NCI-H510A (cell line): ENCODE measurements at places on chromosomes 4 and X.

- no peak for DNase-seq
Observed at GRCh38 chr4:20624793-20625374, 75.4 kb upstream of the PACRGL start.

GRCh38 chr4:86957215-86957614 lies 22.4 kb downstream of the AFF1 start:
- no peak for DNase-seq

DNA sequence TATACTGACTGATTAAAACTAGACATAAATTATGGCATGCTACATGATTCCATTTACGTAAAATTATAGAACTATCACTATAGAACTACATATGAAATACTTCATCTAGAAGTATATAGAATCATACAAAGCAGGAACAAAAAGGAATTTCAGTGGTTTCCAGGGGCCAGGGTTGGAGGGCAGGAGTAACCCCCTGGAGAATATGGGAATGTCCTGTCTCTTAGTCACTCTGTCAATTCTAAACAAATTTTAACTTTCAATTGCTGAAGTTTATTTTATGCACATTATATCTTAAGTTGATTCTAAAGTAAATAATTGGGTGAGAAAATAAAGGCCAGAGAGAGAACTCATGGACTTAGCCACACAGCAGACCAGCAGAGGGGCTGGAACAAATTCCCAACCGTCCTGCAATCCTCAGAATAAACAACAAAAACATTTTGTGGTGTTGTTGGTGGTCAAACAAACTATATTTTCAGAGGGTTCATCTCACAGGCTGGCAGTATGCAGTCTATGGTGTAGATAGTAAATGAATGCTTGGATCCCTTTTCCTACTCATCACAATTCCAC lies 476.9 kb upstream of the SLIT2 start:
- no peak for DNase-seq

- DNase-seq, result no peak
Observed at GRCh38 chr4:15753786-15754185, 24.3 kb upstream of the CD38 start.

- no peak for DNase-seq
Observed at GRCh38 chrX:8504451-8504850, 39.8 kb downstream of the VCX3B start.

DNA sequence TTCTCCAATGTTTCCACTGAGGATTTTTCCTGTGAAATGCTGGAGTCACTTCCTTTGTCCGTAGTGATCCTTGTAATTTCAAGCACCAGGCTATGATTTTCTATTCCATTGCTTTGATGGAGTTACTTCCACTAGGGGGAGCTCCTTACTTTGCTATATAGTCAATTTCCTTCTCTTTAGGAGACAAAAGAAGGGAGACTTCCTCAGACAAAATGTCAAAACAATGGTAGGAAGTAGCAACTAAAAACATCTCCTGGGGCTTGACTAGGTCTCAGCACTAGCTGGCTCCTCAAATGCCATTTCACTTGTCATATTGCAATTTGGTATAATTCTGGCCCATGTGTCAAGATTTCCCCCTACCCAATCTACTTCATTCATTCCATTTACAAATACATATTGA lies 24.1 kb downstream of the ZCCHC12 start:
- DNase-seq, result peak; percentile 13

- DNase-seq, result no peak
Observed at GRCh38 chr4:21367567-21367966, 581.0 kb downstream of the KCNIP4 start.

GRCh38 chr4:101824500-101824899 lies 34.0 kb downstream of the BANK1 start:
- no peak for DNase-seq

GRCh38 chr4:12697970-12698369 lies 786.2 kb downstream of the RAB28 start:
- DNase-seq, result no peak

GRCh38 chr4:121072224-121073003 lies at the start of gene NDNF:
NDNF (minus strand) TSS chr4:121072535; CDS start chr4:121045837, 26,698 bp downstream.
- DNase-seq, result no peak

DNA sequence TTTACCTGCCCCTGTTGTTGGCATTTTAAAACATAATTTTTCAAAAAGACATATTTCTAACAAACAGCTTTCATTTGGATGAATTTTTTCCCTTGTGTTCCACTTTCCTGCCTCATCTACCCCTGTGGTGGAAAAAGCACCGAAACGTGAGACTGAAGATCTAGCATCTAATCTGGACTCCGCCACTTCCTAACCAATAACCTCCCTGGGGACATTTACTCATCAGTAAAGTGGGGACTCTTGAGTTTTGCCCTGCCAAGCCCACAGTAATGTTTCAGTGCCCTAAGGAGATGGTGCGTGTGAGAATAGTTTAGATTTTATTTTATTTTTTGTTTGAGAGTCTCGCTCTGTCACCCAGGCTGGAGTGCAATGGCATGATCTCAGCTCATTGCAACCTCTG lies 56.7 kb downstream of the ADGRG2 start:
- no peak for DNase-seq

DNA sequence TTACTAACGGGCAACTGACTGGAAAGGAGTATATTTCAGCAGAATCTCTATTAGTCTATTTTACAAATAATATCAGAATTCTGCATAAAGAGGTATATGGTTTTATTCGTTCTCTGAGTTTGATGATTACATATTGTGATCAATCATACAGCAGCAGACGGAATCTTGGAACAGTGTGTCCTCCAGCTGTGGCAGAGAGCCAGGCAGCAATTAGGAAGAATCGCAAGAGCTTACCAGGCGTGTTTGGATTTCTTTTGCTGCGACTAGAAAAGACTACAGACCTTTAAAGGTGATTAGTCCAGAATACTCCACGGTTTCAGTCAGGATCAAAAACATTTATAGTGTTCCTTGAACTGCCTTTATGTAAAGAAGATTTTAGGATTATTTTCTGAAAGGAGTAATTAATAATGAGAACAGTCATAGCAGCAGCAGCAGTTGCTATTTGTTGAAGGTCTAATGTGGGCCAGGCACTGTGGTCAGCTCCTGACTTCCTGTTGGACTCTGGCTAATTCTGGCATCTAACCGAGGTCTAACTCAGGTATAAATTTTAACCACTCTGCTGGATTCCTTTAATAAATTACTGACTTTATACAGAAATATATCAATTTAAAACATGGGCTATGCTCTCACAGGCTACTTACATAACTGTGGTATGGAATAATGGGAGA lies 225.3 kb upstream of the CXorf66 start:
- DNase-seq, result no peak

- DNase-seq, result no peak
Observed at GRCh38 chr4:26062215-26062614, 148.2 kb downstream of the SMIM20 start.

GRCh38 chr4:184395971-184396391 lies 78.4 kb downstream of the IRF2 start:
- DNase-seq, result no peak

GRCh38 chr4:77623091-77623490 lies 17.5 kb downstream of the CXCL13 start:
- no peak for DNase-seq

GRCh38 chrX:150983521-150984168 lies 510 bp downstream of the HMGB3 start:
- no peak for DNase-seq

DNA sequence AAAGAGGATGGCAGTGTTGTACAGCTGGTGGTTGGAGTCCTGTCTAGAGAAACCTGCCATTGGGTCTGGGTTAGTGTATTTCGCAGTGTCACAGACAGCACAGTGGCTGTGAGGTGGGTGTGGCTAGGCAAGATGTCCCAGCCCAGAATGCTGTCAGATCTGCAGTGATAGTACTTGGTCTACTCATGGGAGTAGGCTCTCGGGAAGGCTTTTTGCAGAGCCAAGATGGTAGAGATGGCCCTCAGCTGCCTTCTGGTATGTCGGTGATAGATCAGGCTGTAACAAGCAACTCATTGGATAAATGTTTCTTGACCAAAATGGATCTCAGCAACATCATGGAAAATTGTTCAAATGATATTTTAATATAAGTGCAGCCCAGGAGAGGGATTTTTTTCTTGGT lies 84.3 kb upstream of the WDR1 start:
- DNase-seq, result no peak

GRCh38 chr4:152485726-152486276 lies 50.1 kb downstream of the FBXW7 start:
- DNase-seq, result no peak

GRCh38 chrX:119427024-119427794 lies 28.1 kb downstream of the SLC25A43 start:
- no peak for DNase-seq

- no peak for DNase-seq
Observed at GRCh38 chr4:37635155-37635554, 51.0 kb downstream of the RELL1 start.

DNA sequence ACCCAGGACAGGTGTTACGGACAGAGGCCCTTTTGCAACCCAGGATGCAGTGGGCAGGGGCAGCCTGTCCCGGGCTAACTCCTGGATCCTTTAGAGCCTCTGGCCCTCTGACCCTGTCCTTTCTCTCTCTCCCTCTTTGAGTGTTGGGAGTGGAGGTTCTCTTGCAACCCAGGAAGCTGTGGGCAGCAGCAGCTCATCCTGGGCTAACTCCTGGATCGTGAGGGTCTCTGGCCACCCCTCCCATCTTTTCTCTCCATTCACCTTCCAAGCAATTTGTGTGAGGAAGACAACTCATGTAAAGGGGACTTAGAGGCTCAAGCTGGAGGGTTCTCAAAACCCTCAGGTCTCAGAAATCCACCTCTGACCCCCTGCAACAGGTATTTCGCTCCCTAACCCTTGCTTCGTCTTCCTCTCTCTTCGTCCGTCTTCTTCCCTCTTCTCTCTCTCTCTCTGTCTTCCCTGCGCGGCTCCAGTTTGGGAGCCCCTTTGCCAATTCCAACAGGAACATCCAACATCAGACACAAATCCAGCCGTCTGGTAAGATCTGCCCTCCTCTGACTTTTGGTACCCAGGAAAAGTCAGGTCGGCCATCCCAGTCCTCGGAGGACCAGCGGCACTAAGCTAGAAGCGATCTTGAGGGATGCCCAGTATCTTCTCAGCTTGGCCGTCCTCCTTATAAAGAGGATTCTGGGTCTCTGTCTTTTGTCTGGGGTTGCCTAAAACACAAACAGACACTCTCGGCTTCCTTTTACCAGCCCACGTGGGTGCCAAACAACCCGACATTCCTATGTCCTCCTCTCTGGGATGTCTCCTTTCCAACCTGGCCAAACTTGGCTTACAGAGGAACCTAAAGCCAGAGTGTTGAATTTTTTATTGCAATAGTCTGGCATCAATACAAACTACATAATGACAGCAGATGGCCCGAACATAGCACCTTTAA lies 7.9 kb downstream of the ASMTL start:
- no peak for DNase-seq

GRCh38 chrX:36963852-36964251 lies 44.3 kb upstream of the FAM47C start:
- no peak for DNase-seq

GRCh38 chrX:10781847-10782530 lies 161.6 kb upstream of the MID1 start:
- no peak for DNase-seq

DNA sequence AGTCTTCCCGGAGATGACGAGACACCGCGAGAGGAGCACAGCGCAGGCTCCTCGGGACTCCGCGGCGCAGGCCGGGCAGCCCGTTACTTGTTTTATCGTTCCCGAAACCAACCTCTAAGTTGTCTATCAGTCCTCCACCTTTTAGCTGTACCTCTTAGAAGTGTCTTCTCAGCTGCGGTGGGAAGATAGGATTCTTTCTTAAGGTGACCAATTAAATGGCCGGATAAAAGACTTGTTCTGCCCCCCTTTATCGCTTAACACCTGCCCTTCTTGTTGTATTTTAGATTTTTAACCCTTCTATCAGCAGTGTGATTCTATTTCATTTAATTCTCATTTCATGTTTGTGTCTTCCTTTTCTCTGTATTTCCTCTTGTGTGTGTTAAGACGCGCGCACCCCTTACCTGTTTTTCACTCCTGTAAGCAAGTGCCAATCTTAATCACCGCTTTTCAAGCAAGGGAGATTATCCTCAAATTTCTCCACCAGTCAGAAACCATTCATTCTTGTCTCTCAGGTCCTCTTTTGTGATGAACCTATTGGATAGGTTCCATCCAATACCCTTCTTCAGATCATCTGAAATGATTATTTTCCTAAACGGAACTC lies at the start of gene SLC9B2:
Gene SLC9B2 (minus strand): TSS at position 15 of the 601 bp plus-strand sequence. CDS start 9,211 bp downstream, outside the sequence.
- no peak for DNase-seq

DNA sequence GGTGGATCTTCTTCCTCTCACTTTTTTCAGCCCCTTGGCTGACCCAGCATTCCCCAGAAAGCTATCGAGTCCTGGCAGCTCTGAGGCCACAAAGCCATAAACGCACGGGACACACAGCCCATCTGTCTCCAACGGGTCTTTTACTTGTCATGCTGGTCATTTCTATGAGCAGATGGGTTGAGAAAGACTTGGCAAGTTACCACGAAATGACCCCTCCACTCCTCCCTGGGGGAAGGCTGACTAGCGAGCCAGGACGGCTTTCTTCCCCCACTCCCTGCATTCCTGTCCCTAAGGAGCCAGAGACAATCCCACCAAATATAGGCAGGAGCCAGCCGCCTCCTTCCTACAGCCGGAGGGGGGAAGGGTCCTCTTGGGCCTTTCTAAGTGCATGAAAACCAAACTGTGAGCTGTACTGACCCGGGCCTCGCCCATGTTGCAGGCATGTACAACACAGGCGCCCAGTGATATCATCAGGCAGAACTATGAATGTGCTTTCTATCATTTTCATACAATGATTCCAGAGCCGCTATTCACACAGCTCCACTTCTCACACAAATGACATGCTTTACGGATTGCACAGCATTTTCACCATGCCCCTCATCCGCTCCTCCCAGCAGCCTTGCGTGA lies 28.6 kb downstream of the AFAP1 start:
- no peak for DNase-seq

DNA sequence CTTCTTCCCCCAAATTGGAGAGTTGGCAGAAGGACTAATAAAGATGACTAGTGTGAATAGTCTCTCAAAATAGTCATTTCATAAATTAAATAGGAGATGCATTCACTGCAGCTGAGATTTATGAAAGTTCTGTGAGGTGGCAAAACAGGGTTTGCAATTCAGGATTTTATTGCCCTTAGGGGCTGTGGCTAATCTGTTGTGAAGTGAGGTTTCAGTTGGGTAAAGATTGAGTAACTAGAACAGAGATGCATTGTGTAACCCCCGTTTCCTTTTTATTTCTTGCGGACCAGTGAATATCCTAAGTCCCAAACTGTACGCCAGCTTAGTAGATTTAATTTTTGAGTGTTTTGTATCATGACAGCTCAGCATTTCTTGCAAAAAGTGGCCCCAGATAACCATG lies 16.2 kb upstream of the SCRG1 start:
- no peak for DNase-seq

GRCh38 chr4:151417766-151418376 lies 8.9 kb downstream of the FHIP1A start:
- DNase-seq, result no peak

DNA sequence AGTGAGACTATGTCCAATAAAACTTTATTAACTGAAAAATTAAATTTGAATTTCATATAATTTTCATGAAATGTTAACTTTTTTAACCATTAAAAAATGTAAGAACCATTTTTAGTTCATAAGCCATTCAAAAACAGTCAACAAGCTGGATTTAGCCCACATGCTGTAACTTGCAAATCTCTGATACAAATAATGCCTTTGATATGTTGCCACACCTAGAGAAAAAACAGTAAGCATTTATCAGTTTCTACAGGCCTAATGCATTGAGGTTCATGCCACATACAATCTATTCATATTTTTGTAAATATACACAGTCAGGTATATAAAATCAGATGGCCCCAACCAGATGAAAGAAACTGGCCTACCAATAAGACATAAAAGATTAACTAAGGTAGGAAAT lies 52.8 kb downstream of the LCORL start:
- DNase-seq, result no peak

GRCh38 chr4:10285028-10285427 lies 168.4 kb upstream of the WDR1 start:
- DNase-seq, result no peak

- no peak for DNase-seq
Observed at GRCh38 chrX:6372981-6373380, 144.3 kb upstream of the NLGN4X start.
